ENCODE measurements at places on chromosomes 13 and 19.
A peak's percentile ranks its signal among the peaks of the same experiment; 100 is the strongest.

DNA sequence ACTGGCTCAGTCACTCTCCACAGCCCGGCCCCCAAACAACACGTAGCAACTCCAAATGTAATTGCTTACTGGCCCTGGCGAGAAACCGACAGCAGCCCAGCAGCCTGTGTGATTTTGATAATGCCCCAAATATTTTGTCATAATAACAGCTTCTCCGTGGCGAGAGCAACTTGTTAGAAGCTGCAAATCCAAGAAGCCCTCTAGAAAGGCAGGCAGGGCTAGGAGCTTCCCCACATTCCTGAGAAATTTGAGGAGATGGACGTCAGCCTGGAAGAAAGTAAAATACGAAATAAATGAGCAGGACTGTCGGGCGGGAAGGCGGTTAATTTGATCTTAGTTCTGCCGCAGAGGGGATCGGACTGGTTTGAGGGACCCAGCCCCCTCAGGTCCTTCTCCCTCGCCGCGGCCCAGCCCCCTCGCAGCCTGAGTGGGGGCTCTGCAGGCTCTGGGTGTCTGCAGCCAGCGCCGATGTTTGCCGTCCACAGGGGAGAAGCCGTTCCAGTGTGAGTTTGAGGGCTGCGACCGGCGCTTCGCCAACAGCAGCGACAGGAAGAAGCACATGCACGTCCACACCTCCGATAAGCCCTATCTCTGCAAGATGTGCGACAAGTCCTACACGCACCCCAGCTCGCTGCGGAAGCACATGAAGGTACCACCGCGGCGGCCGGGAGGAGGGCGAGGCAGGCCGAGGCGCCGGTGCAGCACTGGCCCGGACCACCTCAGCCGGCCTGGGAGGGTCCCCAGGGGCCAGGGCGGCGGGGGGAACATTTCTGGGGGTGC, 3.1 kb downstream of the ZIC2 start:
- DNase-seq = no peak

GRCh38 chr19:16374436-16374835, 49.8 kb downstream of the KLF2 start:
- no peak for DNase-seq

GRCh38 chr19:2768365-2769132, 14.5 kb downstream of the SGTA start:
- DNase-seq = no peak

DNA sequence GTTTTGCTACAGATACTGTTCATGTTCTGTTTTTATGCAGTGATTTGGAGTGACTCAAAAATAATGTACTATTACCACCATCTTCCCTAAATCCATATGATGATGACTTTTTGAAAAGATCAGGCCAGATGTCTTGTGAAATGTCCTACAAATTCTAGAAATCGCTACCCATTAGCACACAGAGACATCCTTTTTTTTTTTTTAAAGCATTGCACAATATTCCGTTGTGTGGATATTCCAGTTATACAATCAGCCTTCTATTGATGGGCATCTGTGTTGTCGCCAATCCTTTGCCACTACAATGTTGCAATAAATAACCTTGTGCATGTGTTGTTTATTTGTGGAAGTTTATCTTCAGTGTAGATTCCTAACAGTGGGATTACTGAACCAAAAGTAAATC, 24.5 kb downstream of the ZDHHC20 start:
- no peak for DNase-seq

- DNase-seq = no peak
These were observed 267.9 kb downstream of the LMO7 start for GRCh38 chr13:75904012-75904411.

DNA sequence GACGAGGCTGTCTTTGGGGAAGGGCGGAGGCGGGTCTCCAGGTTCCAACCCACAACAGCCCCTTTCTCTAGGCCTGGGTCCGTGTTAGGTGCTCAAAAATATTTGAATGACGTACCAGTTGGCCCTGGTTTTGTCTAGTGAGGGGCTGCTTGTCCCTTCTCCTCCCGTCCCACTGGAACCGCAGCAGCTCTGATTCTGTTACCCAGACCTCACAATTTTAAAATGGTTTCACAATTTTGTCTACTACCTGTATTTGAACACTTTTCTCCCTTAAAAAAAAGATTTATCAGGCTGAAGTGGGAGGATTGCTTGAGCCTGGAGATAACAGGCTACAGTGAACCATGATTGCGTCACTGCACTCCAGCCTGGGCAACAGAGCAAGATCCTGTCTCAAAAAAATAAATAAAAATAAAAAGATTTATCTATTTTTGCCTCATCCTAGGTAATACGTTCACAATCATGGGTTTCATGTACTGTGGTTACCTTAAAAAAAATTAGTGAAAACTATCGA, 1.3 kb upstream of the IRF2BP1 start:
- DNase-seq = no peak

DNA sequence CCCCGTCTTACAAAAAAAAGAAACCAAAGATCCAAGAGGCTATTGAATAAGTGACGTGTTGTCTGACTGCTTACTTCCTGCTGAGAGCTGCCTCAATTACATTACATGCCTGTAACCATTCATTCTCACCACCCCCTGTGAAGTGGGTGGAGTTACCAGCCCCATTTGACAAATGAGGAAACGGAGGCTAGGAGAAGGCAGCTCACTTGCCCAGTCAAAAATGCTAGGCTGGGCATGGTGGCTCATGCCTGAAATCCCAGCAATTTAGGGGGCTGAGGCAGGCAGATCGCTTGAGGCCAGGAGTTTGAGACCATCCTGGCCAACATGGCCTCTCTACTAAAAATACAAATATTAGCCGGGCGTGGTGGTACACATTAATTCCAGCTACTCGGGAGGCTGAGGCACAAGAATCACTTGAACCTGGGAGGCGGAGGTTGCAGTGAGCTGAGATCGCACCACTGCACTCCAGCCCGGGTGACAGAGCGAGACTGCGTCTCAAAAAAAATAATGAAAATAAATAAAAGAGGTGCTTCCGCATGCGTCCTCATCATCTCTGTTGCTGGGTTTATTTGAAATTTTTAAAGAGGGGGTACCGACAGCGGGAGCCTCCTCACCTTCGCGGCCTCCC, 499 bp downstream of the LSM7 start:
- DNase-seq = peak; percentile 83

DNA sequence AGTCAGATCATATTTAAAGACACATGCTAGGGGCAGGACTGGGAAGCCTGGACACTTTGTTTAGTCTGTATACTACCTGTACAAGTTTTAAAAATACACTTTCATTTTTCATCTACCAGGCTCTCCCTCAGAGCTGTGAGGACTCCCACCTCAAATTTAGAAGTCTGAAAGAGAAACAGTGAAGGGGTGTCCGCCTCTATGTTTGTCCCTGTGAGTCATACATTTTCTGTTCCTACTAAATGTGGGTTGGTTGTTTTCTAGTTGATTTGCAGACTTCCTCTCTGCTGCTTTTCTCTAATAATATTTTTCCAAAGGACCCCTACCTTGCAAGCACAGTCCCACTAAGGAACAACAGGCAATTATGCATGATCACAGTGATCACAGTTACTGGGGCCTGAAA, 110.5 kb downstream of the ENOX1 start:
- peak; percentile 18 for DNase-seq

DNA sequence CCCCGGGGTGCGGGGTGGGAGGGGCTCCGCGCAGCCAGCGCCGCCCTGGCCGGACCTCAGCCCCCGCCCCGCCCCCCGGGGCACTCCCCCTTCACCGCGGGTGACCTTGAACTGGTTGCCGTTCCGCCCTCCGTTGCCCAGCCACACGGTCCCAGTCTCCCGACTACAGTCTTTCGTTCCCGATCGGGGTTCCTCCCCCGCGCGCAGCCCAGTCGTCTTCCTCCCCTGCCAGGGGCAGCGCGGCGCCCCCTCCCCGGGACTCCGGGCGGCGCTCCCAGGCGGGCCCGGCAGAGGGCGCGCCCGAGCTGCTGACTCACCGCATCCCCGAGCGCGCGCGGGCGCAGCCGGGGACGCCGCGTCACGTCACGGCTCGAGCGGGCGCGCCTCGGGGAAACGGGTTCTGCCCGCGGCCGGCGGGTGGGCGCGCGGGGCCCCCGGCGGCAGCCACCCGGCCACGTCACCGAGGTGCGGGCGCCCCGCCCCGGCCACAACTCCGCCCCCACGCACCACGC, 459 bp downstream of the MIDN start:
- DNase-seq = no peak

GRCh38 chr19:34881982-34882381, 44.7 kb upstream of the ZNF30 start:
- DNase-seq = no peak

DNA sequence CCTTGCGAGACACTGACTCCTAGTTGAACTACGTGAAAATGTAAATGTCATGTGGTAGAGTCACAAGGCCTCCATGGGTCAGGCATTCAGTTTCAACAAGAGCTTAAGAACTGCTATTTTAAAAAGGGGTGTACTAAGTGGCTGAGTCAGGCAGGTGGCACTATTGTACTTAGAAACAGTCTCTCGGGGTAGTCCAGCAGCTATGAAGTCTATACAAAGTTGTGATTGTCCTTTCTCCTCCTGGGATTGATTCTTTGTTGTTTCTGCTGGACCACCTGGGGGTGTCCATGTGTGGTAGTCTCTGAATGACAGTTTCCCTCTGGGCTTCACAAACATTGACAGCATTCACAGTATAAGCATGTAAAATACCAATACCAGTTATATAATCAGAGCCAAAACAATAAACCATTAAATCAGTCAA, 33.0 kb downstream of the UGGT2 start:
- peak; percentile 84 for DNase-seq

- no peak for DNase-seq
These were observed 1781.7 kb upstream of the PRR20A start for GRCh38 chr13:55359067-55359466.

DNA sequence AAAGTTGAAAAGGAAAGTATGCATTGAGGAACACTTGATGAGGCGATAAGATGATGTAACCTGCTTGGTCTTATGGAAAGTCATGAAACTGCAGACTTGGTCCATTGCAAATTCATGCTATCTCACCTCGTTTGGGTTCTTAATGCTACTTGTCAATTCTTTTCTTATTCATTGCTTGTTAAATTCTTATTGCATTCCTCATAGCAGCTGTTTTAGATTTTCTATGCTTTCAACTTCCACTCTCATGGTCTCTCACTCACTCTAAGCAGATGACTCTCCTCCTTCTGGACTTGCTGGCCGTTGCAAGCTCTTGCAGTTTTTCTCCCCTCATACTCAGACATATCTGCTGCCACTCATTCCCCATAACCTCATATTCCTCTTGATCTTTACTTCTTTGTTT, 67.8 kb upstream of the CSNK1A1L start:
- DNase-seq = peak; percentile 54

DNA sequence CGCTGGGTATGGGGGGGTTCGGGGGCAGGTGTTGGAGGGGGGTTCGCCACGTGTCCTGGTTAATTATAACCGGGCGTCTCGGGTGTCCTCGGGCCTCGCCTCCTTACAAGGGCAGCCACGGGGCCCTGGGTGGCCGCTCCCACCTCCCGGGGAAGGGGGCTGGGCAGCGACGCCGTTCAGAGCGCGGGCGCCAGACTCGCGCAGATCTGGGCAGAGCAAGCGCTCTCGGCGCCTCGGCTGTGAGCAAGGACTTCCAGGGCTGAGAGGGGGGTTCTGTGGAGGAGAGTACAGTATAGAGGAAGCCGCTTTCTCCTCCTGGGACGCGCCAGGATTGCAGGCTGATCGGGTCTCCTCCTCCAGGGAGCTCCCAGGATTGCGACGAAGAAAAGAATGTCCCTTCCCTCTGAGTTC, 1.0 kb upstream of the CKM start:
- DNase-seq = no peak

DNA sequence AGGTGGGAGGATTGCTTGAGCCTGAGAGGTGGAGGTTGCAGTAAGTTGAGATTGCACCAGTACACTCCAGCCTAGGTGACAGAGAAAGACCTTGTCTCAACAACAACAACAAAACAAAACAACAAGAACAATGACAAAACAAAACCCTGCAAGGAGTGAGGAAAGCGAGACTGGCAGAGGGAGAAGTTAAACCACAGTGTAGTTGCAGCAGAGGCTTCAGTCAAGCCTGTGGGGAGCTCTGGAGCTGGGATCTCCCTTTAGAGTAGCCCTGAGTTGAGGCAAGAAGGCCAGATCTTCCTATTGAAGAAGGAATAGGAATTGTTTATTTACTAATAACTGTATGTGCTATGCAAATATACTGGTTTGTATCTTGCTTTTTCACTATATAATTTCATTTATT, 25.3 kb upstream of the RNASEH2B start:
- no peak for DNase-seq

GRCh38 chr13:43081866-43082265, 58.5 kb downstream of the DNAJC15 start:
- no peak for DNase-seq

GRCh38 chr13:98315466-98315865, 138.4 kb upstream of the RNF113B start:
- peak; percentile 63 for DNase-seq

GRCh38 chr13:67351909-67352308, 121.8 kb upstream of the PCDH9 start:
- peak; percentile 55 for DNase-seq

GRCh38 chr13:90535421-90535820, 812.1 kb upstream of the MIR17HG start:
- DNase-seq = no peak

DNA sequence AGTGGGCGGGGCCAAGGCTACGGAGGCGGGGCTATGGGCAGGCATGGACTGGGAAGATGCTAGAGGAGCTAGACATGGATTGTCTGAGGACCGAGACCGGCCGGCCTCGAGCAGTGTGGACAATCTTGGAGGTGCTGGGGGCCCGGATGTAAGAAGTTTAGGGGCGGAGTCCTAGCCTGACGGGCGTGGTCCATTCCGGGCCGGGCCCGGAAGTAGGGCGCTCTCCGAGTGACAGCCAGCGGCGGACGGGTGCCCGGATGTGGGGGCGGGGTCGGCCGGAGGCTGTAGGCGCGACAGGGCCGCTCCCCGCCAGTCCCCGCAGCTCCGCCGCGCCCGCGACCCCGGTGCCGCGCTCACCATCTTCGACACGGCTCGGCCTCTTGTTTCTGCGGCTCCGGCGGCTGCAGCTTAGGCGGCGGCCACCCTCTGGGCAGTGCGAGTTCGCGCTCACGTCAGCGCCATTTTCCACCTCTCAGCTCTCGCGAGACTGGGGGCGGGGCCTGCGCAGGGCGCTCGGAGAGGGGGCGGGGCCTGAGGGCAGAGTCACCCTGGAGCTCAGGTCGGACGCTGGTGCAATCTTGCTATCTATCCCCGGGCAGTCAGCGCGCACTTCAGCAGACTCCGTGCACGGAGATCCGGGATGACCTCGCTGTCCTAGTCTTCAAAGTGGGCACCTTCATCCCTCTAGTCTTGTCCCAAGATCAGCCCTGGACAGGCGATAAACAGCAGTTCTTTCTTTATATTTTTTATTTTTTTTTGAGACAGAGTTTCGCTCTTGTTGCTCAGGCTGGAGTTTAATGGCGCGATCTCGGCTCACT, at the start of gene ZNF414:
ZNF414 (minus strand) TSS at position 481 of the 818 bp plus-strand sequence; CDS start at position 360, 121 bp downstream.
- peak; percentile 97 for DNase-seq

GRCh38 chr13:77412116-77412635, 85.3 kb upstream of the MYCBP2 start:
- DNase-seq = no peak

Measured in cardiac fibroblast (primary cell).